A549 (cell line): ENCODE measurements at places on chromosomes 3 and 15.
A peak's percentile ranks its signal among the peaks of the same experiment; 100 is the strongest.

GRCh38 chr3:10006762-10007090, 19.5 kb upstream of the FANCD2 start:
- DNase-seq, result no peak

DNA sequence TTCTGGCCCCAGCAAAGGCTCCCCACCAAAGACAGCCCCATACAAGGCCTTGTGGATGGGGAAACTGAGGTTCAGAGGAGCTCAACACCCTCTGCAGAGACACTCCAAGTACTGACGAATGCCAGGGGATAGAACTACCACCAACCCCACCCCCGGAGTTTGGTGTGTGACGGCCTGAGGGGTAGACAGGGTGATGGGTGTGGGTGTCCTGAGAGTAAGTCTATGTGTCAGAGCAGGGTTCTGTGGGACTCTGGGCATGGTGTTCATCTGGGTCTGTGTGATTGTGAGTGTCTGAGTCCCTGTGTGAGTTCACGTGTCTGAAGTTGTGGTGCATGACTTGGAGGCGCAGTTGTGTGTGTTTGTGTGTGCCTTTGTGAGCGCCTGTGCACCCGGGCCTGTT, 7.4 kb downstream of the PTH1R start:
- DNase-seq, result no peak

DNA sequence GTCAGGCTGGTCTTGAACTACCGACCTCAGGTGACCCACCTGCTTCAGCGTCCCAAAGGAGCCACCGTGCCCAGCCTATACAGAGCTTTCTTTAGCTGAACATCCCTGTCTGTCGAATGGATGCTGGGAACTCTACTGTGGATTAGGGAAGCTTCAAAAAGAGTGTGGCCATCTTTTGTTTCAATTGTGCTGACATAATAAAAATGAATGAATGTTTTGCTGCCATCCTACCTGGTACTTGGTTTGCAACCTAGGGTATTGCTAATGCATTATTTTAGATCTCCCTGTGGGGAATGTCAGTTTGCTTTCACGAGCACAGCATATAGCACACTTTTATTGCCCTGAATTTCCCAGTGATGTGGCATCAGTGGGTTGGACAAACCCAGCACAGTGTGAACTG, 32.3 kb downstream of the CMTM6 start:
- DNase-seq, result no peak

- DNase-seq, result no peak
Observed at GRCh38 chr3:11539677-11540076, 104.0 kb downstream of the VGLL4 start.

DNA sequence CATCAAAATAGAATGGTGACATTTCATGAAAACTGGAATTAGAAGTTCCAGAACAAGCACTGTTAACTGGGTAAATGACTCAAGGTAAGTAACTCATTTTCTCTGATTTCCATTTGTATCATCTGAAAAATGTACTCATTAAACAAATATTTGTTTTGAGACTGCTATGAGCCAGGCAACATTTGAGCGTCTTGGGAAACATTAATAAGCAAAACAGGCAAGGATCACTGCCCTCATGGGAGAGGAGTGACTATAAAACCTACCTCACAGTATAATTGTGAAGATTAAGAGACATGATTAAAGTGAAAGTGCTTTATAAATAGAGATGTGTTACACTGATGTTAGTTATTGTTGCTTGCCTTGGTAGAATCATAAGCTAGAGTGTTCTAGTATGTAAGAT, 711.8 kb upstream of the UBE2E2 start:
- no peak for DNase-seq

GRCh38 chr15:41671656-41672648, 11.7 kb downstream of the MGA start:
- no peak for DNase-seq

DNA sequence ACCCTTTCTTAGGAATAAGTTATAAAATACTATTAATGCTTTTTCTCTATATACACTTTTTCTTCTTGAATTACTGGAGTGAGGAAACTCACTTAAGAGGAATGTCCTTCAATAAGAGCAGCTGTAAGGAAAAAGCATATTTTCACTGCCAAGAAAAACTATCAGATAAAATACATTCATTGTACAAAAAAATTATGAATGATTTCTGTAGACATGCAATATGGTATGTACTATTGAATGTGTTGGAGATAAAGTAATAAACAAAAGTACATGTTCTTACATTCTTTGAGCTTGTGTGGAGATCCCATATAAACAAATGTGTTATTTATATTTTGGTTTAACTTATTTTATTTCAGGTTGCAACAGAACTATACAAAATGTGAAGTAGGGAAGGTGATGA, 241.0 kb upstream of the ZNF717 start:
- no peak for DNase-seq

- DNase-seq, result no peak
Observed at GRCh38 chr15:40010686-40011085, 28.3 kb downstream of the SRP14 start.

GRCh38 chr15:42131826-42132806, 24.3 kb downstream of the PLA2G4F start:
- no peak for DNase-seq

GRCh38 chr3:46022909-46023785, 4.1 kb downstream of the XCR1 start:
- DNase-seq, result no peak

- DNase-seq, result peak; percentile 48
Observed at GRCh38 chr3:141646760-141647561, 91.1 kb upstream of the RNF7 start.

DNA sequence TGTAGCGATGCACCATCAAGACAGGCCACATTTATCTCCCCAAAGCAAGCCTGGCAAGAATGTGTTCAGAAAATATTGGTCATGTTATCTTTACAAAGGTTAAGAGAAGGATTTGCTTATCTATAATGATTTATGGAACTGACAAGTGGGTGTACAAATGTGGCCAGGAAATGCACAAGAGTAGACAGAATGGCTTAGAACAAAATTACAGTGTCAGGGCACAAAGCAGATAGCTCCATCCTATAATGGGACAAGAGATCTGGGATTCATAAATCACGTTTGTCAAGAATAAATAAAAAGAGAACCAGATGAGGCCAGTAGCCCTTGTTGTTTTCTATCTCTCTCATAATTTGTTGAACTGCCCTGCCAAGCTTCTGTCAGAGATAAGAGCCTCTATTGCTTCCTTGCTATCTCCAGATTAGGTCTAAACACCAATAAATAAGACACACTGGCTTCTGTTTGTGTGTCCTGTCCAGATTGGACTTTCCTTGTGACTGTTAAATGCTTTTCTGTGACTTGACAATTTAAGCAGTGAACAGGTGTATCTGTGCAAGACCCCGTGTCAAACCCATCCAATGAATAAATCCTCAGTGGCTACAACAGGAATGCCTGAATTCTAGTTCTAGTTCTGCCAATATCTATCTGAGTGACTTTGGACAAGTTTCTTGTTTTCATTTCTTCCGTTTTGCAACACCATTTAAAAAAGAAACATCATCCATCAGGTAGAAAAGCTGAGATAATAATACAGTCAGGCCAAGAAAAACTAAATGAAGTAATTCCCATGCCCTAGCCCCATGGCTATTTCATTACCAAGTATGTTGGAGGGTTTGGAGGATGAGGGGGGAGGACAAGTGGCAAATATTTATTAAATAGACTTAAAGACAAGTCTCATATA, 157.2 kb downstream of the DCLK3 start:
- DNase-seq, result no peak

DNA sequence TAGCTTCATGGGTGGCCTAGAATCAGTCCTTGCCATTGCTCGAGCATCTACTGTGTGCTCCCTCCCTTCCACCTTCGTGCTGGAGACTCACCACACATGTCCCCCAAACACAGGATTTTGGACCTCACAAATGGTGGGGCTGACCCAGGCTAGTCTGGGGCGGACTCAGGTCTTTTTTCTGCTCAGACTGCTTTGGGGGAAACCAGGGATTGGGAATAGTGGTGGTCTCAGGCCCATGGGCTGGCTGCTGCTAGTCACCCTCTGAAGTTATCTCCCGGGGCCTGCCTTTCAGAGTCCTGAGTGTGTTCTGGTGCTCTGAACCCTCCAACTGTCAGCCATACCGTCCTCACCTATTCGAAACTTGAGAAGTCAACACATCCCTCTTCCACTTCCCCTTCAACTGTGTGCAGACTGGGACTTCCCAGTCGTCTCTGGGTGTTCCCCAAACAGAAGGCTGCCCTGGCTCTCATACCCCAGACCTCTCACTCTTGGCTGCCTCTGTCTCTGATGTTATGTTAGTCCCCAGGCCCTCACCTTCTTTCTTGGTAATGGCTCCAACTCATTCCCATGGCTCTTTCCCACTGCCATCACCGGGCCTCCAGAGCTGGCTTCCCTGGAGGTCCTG, 46.0 kb downstream of the PPCDC start:
- no peak for DNase-seq

DNA sequence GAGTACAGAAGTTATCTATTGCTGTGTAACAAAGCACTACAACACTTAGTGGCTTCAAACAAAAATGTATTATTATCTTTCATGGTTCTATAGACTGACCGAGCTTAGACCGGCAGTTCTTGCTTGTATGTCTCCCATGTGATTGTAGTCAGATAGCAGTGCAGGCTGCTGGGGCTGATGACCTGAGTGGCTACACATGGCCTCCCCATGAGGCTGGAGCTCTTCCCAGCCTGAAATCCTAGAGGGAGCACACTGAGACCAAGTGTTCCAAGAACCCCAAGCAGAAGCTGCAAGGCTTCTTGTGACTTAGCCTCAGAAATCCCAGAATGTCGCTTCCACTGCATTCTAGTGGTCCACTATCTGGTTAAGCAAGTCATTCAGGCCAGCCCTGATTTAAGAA, 141.2 kb upstream of the TLE3 start:
- no peak for DNase-seq

DNA sequence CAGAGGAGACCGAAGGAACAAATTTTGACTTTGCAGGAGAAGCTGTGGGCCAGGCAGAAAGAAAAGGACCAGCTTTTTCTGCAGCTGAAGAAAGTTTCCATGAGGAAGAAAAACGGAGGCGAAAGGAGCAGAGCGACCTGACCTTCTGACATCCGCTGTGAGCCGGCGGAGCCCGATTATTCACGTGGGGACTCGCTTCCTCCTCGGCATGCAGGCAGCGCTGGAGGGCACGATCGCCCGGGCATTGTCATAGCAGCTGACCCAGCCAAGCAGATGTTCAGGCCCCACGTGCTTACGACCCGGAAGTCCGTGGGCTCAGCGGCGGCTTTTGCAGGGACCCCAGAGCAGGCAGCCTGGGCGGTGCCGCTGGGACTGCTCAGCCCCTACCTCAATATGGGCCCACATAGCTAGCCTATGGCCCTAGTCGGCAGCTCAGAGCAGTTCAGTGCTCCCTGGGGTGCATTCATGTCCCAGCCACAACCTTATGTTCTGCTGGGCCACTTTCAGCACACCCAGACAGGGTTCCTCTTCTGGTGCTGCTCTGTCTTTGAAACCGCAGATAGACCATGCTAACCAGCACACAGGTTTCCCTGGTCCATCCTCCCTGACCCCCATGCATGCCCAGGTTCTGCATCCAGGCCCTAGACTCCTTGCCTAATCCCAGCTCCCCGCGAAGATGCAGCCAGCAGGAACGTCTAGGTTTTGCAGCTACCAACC, 10.5 kb upstream of the EIF4A2 start:
- DNase-seq, result no peak

- DNase-seq, result peak; percentile 25
Observed at GRCh38 chr3:42247576-42248027, 18.4 kb downstream of the CCK start.

GRCh38 chr3:12044860-12045259, 40.7 kb downstream of the SYN2 start:
- no peak for DNase-seq

GRCh38 chr15:57330619-57331340, 45.5 kb upstream of the CGNL1 start:
- DNase-seq, result no peak

GRCh38 chr3:174159604-174160003, 699.5 kb upstream of the NAALADL2 start:
- DNase-seq, result no peak

DNA sequence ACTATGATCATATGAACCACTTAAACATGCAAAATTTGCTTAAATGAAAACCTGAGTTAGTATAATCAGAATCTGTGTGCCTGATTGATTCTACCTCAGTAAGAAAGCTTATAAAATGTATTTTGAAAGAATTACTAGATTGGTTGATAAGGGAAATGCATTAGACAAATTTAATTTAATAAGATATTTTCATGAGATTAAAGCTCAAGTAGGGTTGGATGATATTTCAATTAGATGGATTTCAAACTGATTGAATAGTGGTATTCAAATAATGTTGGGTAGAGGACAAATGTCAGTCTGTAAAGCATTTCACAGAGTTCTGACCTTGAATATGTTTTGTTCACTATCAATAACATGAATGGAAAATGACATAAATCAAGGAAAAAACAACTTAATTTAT, 780.4 kb upstream of the ALCAM start:
- DNase-seq, result no peak

GRCh38 chr3:187318819-187319616, 27.5 kb upstream of the MASP1 start:
- peak; percentile 49 for DNase-seq

- no peak for DNase-seq
Observed at GRCh38 chr3:71035886-71036285, 547.6 kb downstream of the FOXP1 start.

- no peak for DNase-seq
Observed at GRCh38 chr3:128933213-128933921, 53.9 kb downstream of the ACAD9 start.

DNA sequence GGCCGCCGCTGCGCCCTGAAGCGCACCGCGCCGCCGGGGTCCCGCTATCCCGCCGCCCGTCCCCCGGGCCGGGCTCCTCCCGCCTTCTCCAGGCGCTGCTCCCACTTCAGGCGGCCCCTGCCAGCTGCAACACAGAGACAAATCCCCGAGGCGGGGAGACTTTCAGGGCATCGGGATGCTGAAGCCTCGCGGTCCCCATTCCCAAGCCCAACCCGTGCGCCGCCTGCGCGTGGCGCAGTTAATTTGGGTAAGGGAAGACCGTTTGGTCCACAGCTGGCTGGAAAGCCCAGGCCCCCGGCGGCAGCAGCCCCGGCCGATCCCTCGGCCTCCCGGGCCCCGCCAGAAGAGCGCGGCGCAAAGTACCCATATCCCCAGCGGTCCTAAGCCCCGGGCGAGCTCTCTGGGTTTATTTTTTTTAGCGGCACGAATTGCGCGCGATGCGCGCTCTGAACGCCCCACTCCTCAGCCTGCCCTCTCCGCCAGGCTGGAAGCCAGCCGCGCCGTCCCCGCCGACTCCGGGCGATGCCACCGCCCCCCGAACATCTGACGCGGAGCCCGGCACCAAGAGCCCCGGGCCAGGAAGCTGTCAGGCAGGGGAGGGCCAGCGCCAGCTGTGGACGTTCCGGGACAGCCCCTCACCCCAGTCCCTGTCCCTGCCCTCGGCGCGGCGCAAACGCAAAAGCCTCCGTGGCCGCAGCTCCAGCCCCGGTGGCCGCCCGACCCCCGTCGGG, 517 bp downstream of the FBN1 start:
- peak; percentile 58 for DNase-seq

DNA sequence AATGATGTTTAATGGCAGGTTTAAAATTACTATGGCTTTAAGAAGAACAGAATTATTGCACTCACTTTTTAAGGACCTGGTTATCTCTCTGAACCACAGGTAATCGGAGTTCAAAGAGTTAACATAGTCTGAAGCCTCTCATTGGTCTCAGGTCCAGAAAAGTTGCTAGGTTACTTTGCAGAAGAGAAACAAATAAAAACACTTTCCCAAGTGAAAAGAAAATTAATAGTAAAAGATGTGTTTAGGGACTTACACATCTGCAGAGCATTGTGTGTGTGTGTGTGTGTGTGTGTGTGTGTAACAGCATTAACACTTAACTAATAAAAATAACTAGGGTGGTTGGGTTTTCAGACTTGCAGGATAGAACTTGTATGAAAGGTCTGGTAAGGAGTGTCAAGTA, 1.0 kb downstream of the MASP1 start:
- DNase-seq, result no peak

- no peak for DNase-seq
Observed at GRCh38 chr3:160554980-160555379, 10.4 kb downstream of the KPNA4 start.
